Dermis microvascular lymphatic vessel endothelial cell (primary cell): ENCODE measurements at places on chromosomes 4 and X.

- peak; percentile 47 for DNase-seq
Measured at GRCh38 chr4:10115797-10116568, 616 bp downstream of the WDR1 start.

GRCh38 chr4:70660106-70660505, 6.2 kb downstream of the JCHAIN start:
- DNase-seq, result no peak

DNA sequence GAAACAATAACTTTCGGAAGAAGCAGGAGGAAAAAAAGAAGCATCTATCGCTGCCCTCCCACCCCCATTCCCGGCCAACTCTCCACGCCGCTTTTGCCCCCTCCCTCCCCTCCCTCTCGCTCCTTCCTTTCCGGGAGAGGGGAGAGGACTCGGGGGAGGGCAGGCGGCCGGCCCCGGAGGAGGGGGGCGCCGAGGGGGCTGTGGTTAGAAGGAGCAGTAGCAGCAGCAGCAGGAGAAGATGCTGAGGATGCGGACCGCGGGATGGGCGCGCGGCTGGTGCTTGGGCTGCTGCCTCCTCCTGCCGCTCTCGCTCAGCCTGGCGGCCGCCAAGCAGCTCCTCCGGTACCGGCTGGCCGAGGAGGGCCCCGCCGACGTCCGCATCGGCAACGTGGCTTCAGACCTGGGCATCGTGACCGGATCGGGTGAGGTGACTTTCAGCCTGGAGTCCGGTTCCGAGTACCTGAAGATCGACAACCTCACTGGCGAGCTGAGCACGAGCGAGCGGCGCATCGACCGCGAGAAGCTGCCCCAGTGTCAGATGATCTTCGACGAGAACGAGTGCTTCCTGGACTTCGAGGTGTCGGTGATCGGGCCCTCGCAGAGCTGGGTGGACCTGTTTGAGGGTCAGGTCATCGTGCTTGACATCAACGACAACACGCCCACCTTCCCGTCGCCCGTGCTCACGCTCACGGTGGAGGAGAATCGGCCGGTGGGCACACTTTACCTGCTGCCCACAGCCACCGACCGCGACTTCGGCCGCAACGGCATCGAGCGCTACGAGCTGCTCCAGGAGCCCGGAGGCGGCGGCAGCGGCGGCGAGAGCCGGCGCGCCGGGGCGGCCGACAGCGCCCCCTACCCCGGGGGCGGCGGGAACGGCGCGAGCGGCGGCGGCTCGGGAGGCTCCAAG, 1.3 kb downstream of the PCDH7 start:
- peak; percentile 36 for DNase-seq

GRCh38 chrX:113009837-113010236, 169.2 kb upstream of the AMOT start:
- no peak for DNase-seq

DNA sequence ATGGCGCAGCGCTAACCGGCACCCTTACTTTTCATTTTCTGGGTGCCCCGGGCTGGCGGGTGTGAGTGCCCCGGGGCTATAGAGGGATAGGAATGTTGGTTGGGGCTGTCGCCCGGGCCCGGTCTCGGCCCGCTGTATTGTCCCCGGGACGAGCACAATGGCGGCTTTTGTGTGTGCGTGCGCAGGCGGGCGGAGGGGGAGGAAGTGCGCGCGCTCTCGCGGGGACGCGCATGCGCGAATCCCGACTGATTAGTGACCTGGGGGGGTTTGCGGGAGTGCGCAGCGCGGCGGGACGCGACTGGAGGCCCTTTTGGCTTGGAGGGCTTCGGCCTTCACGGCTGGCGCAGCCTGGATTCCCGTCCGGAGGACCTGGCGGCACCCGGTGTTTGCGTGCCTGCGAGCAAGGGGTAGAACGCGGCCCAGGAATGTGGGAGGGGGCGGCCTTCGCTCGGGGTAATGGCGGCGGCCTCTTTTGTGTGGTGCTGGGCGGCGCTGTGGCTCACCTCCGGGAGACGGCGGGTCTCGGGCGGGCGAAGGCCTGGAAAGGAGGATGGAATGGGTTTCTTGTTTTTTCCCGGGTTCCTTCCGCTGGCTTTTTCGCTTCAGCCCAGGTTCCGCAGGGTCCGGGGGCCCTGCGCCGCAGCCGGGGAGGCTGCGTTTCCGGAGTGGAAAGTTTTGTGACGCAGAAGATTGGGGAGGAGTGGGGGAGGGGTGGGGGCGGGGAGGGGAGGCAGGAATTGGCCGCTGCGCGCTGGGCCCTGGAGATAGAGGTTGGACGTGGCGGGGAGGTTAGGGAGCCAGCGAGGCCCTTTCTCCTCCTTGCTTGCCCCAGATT, 618 bp downstream of the DDX3X start:
- DNase-seq, result peak; percentile 61

DNA sequence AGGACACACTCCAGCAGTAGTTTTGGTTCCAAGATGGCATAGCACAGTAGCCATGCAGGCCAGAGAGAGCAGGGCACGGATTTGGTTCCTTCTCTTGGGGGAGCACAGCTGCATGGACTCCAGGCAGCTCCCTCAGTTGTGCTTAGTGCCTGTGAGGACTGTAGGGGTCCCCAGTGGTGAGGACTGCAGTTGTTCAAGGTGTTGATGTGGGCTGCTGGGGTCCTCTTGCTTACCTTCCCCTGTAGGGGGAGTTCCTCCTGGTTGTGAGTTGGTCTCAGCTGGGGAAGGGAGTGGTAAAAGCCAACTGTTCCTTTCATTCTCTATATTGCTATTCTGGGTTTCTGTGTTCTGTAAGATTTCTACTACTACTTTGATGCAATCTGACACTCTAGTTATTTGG, 606.5 kb downstream of the MAGEB5 start:
- DNase-seq, result no peak

- DNase-seq, result no peak
Measured at GRCh38 chr4:119652998-119653397, 24.4 kb upstream of the PDE5A start.

DNA sequence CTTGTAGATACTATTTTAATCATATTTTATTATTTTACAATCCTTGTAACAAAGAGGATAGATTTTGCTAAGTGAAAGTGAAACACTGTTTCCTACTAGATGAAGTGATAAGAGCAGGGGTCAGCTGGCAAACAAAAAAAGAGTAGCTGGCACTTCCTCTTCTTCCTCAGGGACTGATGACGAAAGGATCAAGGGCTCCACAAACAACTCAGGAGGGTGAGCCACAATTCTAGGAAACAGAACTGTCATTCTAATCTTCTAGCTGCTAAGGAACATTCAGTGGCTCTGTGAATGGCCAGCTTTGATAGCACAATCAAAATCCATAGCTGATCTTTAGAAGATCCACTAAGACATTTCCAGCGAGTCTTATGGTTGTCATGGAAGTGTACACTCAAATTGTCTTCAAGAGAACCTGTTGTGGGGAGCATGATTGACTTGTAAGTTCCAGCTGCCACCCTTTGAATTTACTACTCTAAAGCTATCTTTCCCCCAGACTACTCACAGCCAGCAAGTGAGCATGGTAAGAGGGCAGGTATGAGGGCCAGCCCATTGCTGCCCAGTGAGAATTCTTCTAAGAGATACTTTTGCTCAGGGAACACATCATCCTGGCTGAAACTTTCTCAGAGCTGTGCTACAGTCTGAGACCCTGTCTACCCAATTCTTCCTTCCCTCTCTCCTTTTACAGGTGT, 275.7 kb upstream of the RASGEF1B start:
- DNase-seq, result no peak

- DNase-seq, result peak; percentile 8
Measured at GRCh38 chrX:124211312-124211942, 121.0 kb upstream of the TEX13D start.

GRCh38 chr4:8185295-8185694, 13.8 kb upstream of the SH3TC1 start:
- no peak for DNase-seq

DNA sequence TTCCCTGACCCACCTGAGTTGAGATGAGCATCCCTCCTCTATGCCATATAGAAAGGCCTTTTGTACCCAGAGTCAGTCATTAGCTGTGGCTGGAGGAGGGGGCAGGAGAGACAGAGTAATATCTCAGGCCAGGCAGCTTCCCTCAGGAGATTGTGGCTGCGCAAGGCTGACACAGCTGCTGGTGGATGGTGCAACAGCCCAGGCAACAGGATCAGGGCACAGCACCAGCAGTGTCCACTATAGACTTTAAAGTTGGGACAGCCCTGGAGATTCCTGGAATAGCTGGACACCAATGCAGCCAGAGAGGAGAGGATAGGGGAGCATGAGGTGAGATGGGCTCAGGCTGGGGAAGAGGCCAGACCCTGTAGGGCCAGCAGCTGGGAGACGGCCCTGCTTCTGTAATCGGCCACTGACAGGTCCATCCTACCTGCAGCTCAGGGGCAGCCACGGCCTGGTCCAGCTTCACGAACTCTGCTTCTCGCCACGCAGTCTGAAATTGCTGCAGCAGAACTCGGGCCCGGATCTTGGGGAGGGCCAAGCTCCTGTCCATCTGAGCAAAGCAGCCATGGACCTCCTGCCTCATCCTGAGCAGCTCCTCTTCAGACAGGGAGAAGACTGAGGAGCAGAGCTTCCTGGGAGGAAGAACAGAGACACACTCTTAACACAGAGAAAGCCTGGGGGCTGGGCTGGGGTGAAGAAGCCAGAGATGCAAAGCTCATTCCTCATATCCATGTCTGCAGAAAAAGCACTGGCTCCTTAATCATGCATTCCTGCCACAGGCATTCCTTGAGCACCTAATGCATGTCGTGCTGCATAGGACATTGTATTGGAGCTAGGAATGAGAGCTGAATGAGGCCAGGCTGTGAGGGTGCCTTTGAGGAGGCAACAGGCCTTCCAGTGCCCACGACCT, 90.1 kb downstream of the EVC2 start:
- no peak for DNase-seq

GRCh38 chr4:20925176-20925575, 224.9 kb downstream of the PACRGL start:
- DNase-seq, result peak; percentile 25

GRCh38 chr4:105147553-105148161, 981 bp downstream of the TET2 start:
- DNase-seq, result peak; percentile 7

GRCh38 chrX:48782795-48783194, 3.6 kb upstream of the GATA1 start:
- DNase-seq, result no peak

DNA sequence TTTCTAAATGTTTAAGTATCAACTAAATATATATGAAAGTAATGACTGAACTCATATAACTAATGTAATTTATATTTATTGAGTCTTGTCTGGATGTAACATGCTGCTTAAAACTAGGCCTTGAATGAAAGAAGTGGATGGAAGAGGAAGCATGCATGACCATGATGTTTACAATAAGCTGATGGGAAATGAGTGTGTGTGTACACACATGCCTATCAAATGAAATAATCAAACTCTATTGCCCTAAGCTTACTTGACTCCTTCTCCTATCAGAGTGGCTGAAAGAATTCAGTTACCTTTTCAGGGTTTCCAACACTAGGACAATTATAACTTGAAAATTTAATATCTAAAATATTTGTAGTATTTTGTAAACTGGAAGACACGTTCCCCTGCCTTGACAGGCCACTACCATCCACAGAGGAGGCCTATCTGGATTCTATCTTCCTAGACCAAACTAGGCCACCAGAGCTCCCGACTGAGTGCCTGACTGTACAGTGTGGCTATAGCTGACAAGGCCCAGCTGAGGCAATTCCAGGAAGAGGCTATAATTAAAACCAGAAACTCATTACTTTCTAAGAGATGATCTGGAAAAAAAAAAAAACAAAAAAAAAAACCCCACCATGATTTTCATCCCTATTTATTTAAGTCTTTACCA, 7.6 kb downstream of the ARSJ start:
- DNase-seq, result no peak

GRCh38 chr4:146222313-146222712, 8.0 kb downstream of the REELD1 start:
- DNase-seq, result no peak

- DNase-seq, result no peak
Measured at GRCh38 chr4:137952116-137952515, 290.0 kb downstream of the SLC7A11 start.

GRCh38 chr4:140686796-140687195, 69.4 kb downstream of the TBC1D9 start:
- DNase-seq, result no peak

- DNase-seq, result no peak
Measured at GRCh38 chrX:319579-320125, 1.1 kb upstream of the GTPBP6 start.

GRCh38 chr4:105548483-105548882, 3.9 kb upstream of the ARHGEF38 start:
- peak; percentile 20 for DNase-seq

DNA sequence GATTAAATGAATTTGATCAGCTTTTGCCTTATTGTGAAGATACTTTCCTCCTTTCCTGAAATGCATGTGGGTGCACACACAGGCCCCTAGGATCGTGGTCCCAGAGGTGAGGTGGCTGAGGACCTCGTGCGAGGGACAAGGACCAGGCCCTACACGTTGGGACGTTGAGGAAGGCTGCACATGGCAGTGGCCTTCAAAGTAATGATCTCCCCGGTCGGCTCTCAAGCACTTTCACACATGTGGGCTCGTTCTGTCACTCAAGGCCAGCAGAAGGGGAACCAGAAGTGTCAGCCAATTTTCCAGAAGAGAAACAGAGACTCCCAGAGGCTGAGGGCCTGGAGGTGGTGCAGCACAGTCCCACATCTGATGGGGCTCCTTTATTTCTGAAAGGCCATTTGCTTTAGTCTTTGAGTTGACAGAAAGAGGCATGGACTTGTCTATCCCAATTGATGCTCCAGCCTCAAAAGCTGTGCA, 196.8 kb downstream of the AFAP1 start:
- DNase-seq, result no peak

DNA sequence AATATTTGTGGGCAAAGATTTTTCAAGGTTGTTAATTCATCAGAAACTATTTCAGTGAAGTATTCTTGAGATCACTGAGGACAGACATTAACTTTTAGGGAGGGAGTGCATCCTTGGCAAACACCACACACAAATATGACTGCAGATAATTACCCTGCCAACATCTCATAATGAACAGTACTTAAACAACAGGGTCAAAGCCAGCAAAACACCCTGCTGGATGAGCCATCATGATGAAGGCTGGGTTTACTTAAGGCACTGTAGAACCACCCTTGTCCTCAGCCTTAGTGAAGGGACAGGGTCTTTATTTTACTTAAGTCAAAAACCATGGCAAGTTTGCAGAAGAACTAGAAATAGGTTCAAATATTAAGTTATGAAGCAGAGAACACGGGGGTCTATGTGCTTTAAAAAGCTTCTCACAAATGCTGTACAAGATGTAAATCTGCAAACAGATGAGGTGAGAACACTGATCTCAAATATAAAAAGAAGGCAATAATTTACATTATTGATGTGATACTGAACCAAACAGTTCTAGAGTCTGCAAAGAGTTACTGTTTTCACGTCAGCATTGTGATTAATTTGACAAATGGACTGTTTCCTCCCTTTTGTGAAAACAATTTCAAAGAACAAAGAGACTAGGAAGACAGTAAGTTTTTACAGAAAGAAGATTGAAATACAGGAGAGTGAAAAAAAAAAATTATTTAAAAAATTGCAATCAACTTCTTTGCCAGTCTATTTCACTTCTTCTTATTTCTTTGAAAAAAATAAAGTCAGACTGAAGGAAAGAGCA, 28.2 kb downstream of the TAPT1 start:
- peak; percentile 38 for DNase-seq

DNA sequence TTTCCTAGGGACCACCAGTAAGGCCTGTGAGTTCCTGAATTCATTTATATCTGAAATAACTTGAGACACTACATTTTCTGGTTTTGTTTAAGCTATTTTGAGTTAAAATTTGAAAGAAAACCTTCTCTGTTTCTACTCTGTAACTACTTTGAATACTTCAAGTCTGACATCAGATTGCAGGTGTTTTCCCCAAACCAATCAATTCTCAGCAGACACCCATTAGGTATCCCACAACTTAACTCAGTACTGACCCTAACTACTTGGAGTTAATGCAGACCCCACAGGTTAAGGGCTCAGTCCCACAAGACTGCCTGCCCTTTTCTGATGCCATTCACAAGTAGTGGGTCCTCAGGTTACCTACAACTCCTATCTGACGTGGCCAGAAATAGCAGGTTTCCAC, 1100.0 kb upstream of the SLIT2 start:
- DNase-seq, result no peak
